ENCODE measurements at places on chromosomes 12 and 14.

DNA sequence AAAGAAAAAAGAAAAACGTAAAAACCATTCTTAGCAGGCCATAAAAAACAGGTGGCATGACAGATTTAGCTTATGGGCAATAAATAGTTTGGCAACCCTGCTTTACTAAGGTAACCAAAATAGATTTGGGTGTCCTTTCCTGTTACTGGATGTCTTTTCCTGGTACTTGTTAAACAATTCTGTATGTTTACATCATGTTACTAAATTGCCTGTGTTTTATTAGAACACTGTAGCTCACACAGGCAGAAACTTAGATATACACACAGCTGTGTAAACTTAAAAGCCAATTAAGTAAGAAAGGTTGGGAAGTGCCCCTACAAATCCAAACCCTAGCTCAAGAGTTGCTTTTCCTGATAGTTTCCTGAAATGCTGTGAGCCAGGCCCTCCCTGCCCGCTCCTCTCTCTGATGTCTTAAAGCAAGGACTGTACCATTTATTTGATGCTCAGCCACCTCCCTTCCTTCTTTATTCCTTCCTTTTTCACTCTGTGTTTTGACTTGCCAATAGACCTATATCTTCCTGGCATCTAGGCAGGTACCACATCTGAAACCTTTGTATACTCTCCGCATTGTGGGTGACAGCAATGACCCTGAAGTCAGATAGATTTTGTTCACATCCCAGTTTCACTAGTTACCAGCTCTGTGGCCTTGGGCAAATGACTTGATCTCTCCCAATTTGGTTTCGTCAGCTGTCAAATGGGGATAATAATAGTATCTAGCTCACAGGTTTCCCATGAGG lies 3.7 kb upstream of the CAMKK2 start:
- no peak for DNase-seq

- DNase-seq: no peak
These were observed 5.1 kb downstream of the ANKRD52 start for GRCh38 chr12:56253091-56253490.

GRCh38 chr12:55707841-55708694 lies at the start of gene ITGA7:
TSS of gene ITGA7 (minus strand) at chr12:55707904. CDS start at chr12:55707682, 222 bp downstream.
- no peak for DNase-seq

DNA sequence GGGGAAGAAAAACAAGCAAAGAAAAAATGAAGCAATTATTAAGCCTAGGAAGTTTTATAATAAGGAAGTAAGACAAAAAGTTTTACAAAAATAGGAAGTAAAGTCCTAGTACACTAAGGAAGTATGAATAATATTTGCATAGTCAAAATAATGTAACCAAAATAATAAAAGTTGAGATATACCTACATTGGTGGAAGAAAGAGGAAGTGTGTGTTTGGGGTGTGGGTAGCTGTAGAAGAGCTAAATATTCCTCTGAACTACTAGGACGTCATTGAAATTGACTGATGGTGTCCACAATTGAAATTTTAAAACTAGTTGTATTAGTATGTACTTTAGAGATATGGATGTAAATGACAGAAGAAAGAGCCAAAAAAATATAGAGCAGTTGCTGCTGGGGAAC lies 228.4 kb upstream of the OTX2 start:
- no peak for DNase-seq

DNA sequence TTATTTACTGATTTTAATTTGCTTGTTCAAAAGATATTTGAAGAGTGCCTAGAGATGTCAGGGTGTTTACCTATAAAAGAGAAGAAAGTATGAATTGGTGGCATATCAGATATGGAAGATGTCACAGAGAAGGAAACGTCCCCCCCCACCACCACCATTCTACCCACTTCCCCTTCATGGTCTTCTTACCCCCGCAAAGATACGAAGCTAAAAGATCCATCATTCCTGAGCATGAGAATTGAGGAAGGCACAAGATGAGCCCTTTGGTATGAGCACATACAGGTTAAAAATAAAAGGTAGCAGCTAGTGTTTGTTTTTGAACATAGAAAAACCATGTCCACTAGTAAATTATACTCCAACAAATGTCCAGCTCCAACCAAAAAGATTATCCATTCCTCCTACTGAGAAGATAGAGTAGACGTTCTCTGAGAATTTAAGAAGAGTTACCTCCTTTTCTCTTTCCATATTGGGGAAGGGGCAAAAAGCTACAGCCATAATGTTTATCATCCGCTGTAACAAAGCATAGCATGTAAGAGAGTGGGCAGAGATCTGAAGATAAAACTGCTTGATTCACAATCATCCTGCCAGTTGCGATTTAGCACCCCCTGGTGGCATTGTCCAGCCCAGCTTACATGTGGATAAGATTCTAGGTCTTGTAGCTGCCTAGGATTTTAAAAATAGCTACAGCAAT lies 29.1 kb downstream of the NFYB start:
- DNase-seq: peak; percentile 69

DNA sequence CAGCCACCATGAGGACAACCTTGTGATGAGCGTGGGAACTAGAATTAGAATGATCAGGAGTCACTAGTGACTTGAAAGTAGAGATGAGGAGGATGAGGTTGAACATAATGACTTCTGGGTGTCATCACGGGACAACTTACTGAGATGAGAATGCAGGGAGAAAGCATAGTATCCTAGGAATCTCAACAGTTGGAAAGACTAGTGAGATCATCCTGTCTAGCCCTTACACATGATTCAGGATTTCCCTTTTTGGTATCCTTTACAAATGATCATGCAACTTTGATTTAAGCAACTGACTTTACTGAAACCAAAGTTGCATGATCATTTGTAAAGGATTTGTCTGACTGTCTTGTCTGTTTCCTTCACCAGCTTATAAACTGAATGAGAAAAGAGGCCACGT lies 51.8 kb upstream of the HIF1A start:
- no peak for DNase-seq

DNA sequence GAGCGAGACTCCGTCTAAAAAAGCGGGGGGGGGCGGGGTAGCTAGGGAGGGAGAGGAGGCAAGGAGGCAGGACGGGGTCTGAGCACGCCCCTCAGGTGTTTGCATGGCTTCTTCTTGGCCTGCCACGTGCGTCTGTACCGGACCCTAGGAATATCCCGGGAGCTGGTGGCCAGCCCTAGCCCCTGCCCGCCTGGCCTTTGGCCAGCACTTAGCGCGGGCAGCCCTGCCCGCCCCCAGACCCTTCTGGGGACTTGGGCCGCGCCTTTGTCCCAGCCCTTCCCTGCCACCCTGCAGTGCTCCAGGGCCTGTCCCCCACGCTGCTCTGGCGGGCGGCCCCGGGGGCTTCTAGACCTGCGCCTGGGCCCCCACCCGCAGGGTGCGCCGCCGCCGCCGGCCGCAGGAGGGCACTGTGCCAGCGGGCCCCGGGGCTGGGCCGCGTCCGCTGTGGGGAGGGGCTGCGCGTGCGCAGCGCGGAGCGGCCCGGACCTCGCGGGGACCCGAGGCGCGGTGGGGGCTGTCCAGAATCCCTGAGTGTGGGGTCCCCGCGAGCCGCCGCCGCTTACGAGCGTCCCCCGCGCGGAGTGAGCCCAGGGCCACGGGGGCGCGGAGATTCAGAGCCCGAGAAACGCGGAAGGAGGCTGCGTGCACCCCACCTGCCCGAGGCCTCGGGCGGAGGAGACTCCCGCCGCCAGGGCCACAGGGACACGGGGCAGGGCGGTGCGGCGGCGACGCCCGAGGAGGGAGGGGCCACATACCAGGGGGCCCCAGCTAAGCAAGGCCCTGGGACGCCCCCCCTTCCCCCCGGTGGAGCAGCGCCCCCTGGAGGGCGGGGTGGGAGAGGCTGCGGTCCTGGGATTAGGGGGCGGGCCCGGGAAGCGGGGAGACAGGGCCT lies 21.0 kb downstream of the SLC25A29 start:
- DNase-seq: peak; percentile 28
